Activated naive CD4-positive, alpha-beta T cell (primary cell): ENCODE measurements at places on chromosomes 3 and 15.

GRCh38 chr3:38773528-38773927, 42.5 kb downstream of the SCN10A start:
- no peak for DNase-seq

DNA sequence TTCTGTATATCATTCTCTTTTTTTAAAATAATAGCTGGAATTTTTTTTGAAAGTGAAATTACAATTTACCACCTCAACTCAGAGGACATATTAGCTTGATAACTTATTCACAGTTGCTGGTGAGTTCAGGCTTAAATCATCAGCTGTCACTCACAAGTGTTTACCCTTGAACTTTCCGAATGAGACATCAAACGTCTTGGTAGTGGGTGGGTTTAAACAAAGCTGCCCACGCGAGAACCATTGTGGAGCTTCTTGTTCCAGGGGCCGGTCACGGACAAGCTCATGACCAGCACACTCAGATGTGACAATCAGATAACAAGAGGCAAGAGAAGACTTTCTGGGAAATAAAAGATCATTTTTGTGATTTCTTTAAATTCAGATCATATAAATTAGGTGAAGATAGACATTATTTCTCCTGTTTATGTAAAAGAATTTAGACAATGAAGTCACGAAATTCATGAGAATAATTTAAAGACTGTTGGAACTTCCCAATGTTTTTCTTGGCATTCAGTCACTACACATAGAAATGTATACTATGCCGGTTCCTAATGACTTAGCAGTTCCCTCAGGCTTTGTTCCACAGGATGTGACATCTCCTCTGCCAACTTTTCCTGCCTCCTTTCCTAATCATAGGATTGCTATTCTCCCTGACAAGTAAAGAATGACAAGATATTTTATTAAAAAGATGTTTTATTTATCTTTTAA, 29.3 kb downstream of the BTD start:
- no peak for DNase-seq

DNA sequence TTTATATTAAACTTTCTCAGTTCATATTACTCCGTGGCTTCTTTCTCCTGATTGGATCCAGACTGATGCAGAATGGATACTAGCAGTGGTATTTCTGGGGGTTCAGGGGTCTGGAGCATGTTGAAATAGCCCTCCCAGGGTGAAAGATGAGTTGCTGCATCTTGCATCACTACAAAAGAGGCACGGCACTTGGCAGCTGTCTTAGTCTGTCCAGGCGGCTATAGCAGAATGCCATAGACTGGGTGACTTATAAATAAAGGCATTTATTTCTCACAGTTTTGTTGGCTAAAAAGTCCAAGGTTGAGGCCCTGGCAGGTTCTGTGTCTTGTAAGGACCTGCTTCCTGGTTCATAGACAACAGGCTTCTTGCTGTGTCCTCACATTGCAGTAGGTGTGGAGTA, 660 bp upstream of the BCL2L10 start:
- no peak for DNase-seq

- no peak for DNase-seq
These were observed 263.3 kb downstream of the NEK10 start for GRCh38 chr3:27105904-27106303.

GRCh38 chr3:150759319-150759718, 3.6 kb downstream of the SIAH2 start:
- no peak for DNase-seq

GRCh38 chr15:63605036-63605435, 7.8 kb downstream of the FBXL22 start:
- DNase-seq, result no peak

DNA sequence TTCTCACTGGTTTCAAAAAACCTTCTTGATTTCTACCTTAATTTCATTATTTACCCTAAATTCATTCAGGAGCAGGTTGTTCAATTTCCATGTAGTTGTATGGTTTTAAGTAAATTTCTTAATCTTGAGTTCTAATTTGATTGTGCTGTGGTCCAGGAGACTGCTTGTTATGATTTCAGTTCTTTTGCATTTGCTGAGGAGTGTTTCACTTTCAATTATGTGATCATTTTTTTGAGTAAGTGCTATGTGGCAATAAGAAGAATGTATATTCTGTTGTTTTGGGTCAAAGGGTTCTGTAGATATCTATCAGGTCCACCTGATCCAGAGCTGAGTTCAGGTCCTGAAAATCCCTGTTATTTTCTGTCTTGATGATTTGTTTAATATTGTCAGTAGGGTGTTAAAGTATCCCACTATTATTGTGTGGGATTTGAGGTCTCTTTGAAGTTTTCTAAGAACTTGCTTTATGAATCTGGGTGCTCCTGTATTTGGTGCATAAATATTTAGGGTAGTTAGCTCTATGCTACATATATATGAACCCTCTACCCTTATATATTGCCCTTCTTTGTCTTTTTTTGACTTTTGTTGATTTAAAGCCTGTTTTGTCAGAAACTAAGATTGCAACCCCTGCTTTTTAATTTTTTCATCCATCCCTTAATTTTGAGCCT, 158.4 kb upstream of the TPRG1 start:
- no peak for DNase-seq
